Fibroblast of the aortic adventitia (primary cell): ENCODE measurements at places on chromosomes 16 and 17.

GRCh38 chr17:66711401-66711800 is 123.5 kb upstream of the CACNG5 start:
- DNase-seq: no peak

GRCh38 chr16:89295071-89295900 is 77.8 kb downstream of the ZNF778 start:
- no peak for DNase-seq

GRCh38 chr16:25012525-25012991 is 2.6 kb downstream of the ARHGAP17 start:
- peak; percentile 90 for DNase-seq

- no peak for DNase-seq
These were observed 102.0 kb downstream of the ADAMTS18 start for GRCh38 chr16:77332792-77333191.

DNA sequence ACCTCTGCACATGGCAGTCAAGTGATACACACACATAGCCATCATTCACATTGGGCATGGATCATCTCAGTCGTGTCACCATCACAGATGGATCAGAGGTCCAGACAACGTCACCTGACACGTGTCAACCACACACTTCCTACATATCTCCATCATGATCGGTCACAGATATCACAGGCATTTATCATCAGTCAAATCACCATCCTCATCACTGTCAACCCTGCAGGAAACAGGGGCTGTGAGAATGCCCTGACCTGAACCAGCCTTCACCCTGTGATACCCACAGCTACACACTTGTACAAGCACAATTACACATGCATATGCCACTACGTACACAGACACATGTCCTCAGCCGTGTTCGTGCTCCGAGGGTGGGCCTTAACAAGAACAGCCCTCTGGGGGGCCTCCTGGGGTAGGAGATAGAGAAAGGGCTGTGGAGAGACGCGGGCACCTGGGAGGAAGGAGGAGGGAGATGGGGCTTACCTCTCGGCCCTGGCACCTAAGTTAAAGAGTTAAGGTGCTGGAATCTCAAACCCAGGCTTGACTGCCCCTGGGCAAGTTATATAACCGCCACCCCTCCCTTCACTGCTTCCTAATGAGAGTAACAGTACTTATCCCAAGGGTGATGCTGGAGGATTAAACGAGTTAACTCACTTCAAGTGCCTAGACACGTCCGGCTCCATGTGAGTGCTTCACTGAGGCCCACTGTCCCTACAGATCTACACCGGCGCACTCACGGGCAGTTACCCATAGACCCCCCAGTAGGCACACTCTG is 1.1 kb downstream of the SLC12A4 start:
- peak; percentile 16 for DNase-seq

- DNase-seq: no peak
These were observed 77.8 kb upstream of the CLEC18B start for GRCh38 chr16:74499114-74499513.

DNA sequence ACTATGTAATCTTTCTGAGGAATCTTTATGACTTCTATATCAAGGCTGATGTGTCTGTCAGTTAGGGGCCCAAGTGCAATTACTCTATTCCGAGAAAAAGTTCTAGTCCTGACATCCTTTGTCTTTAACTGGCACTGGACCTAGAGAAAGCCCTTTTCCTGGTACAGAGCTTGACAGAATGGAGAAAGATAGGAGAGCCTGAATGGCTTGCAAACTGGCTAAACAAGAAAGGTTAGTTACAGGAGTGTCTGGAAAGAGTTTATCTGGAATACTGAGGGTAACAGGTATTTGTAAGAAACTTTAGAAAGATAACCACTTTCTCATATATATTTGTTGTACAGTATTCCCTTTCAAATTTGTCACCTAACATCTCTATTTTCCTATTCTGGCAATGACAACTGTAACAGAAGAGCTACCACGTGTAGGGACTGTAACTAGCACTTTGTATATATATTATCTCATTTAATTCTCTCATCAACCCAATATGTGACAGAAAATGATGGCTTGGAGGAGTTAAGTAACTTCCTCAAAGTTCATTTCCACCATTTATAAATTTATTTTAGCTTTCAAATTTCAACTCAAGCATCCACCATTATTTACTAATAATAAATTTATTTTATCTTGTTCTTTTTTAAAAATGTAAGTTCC is 97.4 kb upstream of the C17orf78 start:
- no peak for DNase-seq

- no peak for DNase-seq
These were observed 98.6 kb downstream of the OR1D5 start for GRCh38 chr17:2964831-2965230.

GRCh38 chr17:69495787-69496186 is 81.3 kb downstream of the MAP2K6 start:
- no peak for DNase-seq

DNA sequence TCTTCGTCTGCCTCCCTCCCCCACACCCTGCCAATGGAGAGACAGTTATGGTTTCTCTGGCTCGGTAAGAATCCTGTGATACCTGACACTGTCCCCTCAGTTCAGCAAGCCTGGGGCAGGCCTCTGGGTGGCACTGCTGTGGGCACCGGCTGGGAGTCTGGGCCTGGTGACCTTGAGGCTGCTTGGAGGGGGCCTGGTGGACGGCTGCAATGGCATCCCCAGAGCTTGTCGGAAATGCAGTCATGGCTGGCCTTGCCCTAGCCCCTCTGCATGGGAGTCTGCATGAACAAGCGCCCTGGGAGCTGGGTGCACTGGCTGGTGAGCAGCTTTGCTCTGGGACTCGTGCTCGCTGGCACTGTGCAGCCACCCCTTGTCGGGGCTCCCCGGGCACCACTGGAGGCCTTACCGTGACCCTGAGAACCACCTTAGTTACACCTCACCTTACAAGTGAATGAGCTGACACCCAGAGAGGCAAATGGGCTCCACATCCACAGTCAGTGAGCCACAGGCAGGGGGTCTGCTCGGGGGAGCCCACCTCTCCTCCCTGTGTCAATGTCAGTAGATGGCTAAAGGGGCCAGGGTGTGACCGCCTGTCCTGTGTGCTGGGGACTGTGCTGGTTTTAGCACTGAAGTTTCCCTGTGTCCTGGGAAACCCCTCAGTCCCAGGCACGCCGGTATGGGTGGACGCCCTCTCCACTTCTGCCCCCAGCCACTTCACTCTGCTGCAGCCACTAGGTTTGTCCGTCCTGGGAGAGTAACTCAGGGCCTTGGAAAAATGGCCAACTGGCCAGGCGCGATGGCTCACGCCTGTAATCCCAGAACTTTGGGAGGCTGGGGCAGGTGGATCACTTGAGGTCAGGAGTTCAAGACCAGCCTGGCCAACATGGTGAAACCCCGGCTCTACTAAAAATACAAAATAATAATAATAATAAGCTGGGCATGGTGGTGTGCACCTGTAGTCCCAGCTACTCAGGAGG is 1.4 kb downstream of the LGALS3BP start:
- DNase-seq: no peak

DNA sequence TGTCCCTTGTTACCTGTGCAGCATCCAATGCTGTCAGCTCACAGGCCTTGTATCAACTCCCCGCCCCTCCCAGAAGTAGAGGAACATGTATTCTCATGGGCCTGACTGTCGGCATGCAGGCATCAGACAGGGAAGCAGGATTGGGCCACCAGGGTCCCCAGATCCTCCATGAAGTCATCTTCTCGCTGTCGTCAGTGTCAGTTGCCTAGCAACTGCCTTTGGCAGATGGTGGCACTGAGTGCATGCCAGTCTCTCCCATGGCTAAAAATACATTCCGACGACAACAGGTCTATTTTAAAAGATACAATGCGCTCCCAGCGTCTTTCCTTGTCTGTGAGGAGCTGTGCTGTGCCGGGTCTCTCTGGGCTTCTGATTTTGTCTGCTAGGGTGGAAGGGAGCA is 36.8 kb upstream of the CES5A start:
- no peak for DNase-seq

DNA sequence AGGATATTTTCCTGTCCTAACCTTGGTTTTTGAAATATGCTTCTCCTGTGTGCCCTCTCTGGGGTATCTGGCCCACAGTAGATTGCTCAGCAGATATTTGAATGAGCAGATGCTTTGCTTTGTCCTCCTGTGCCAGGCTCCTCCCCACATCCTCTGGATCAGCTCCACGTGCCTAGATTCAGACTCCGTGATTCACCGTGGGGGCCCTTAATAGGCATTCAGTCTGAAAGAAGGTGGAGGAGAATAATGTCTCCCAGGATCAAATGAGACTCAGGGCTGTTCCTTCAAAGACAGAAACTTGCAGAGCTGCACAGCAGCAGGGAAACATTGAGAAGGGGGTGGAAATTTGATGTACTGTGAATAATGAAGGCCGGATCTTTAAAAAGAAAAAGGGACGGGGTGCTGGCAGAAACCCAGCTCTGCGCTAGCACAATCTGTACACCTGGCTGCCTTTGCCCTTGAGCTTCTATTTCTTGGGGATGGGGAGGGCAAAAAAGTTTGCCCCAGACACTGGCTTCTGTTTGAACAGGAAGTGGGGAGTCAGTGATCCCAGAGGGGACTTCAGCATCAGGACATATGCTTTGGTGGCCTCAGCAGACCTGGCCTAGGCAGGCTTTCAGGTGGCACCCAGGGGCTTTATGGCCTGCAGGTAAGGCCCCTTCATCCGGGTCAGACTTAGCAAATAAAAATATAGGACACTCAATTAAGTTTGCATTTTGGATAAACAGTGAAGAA is 15.9 kb upstream of the SLC12A3 start:
- DNase-seq: peak; percentile 79

DNA sequence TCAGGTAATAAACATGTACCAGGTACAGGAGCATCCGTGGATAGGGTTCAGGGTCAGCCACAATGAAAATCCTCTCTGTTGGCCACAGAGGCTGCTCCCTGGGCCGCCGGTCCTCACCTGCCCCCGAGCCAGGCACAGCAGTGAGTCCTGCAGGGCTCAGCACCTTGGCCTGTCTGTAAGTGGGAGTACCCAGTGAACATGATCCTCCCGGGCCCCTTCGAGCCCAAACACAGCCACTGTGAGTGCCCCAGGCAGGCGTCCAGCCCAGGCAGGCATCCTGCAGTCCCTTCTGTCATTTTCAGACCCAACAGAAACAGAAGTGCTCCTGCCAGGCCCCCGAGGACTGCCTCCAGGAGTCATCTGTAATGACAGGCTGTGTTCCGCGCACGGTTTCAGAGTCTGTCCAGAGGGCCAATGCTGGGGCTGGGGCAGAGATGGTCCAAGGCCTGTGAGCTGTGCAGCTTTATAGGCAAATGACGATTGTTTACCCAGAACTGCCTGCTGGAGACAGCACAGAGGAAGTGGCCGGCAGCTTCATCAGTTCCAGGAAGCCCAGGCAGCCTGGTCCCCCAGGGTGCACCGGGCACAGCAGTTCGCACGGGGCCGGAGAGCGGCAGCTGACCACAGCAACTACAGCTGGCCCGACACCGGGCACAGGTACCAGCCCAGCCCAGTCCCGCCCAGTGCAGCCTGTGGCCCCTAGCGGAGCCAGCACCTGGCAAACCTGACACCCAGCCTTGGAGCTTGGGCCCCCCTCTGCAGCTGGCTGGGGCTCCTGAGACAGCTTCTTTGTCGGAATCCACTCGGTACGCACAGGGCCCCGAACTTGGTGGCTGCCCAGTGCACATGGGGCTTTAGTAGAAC is 13.2 kb downstream of the SLC7A5 start:
- DNase-seq: no peak

DNA sequence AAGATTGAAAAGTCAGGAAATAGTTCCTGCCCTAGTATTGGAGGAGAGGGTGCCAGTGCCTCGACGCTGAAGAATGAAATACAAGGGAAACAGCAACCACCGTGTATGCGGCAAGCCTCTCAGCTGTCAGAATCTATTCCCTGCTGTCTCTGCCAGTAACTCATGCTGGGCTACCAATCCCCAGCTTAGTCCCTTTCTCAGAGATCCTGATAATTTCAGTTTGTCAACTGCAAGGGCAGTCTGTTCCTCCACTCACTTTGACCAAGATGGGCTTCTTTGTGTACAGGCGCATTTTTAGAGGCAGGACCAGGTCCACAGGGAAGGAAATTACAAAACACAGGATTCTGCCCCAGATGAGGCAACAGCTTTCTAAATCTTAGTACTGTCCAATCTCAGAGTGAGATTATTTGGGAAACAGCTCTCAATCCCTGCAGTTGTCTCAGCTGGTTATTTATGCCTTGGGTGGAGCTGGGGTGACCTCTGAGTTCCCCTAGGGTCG is 1.3 kb downstream of the NQO1 start:
- DNase-seq: peak; percentile 38

- DNase-seq: no peak
These were observed 185.9 kb downstream of the TMEM132E start for GRCh38 chr17:34765291-34765690.

DNA sequence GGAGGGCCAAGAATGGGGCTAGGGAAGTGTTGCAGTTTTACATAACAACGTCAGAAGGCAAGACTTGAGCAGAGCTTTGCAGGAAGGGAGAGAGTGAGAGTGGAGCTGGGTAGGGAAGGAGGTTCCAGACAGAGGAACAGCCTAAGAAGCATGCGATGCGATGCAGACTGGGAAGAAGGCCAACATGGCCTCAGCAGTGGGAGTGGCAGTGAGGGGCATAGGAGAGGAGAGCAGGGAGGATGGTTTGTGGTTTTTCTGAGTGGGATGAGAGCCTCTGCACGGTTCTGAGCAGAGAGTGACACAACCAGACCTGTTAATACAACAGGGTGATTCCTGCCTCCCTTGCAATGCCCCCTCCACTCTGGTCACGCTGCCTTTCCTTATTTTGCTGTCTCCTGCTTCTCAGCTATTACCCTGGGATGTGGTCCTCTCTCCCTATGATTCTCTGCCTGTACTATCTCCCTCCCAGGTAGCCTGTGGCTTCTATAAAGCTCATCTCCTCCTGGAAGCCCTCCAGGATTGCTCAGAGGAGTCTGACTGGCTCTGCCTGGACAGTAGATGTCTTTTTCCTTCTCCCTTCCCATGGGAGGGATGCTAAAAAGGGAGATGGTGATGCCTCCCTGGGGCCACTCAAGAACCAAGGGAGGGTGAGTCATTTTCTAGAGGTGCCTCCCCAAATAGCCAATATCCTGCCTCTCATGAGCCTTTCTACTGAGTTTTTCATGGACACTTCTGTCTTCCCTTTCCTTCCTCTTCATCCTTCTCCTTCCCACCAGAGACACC is 38.7 kb upstream of the NGFR start:
- peak; percentile 81 for DNase-seq

GRCh38 chr17:33080091-33080490 is 88.4 kb downstream of the SPACA3 start:
- DNase-seq: no peak

DNA sequence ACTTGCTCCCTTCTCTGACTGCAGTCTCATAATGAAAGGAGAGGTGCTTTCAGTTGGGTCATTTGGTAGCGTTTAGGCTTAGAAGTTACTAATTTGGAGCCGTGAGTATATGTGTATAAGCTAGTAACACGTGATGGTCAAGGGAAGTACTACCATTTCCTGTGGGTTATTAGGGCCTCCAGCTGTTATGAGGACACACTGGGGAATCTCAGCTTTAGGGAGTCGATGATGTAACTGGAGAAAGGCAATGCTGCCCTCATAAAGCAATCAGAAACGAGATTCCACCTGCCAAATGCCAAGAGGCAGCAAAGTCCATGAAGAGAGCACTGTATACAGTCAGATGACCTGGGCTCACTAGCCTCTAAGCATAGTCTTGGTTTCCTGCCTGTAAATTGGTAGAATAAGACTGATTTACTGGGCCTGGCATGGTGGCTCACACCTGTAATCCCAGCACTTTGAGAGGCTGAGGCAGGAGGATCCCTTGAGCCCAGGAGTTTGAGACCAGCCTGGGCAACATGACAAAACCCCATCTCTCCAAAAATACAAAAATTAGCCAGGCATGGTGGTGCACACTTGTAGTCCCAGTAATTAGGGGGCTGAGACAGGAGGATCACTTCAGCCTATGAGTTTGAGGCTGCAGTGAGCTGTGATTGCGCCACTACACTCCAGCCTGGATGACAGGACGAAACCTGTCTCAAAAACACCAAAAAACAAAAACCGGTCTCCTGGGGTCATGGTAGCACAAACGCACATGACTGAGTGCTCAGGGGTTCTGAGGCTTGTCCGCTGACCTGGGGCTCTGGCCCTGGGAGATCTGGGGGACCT is 53.0 kb downstream of the SF3B3 start:
- DNase-seq: peak; percentile 61
